ENCODE measurements at places on chromosomes 12 and 14.

DNA sequence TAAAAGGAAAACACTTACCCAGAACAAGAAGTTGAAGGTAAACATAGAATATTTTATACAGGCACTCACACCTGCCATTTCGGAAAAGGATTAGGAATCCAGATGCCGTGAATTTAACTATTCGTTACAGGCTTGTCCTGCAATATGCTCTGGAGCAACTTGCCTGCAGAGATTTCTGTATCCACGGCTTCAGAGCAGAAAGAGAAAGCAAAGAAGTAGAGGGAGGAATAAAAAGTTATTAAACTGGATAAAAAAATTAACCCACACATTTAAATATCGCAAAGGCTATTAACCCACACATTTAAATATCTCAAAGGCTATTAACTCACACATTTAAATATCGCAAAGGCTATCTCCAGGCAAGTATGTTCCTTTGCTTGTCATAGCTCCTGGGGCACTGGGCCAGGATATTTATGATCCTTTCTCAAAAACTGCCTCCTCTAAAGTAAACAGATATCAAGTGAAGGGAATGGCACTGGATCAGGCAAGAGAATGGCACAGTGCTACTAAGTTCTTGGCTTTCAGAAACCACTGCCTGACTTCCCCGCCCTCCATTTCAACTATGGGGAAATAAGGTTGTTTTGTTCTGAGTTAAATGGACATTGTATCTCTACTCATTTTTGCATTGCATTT, at the start of gene TSPAN8:
Gene TSPAN8 (minus strand): TSS at position 399 of the 633 bp plus-strand sequence. CDS start 321 bp downstream, at position 78.
- DNase-seq = no peak

- no peak for DNase-seq
Observed at GRCh38 chr12:82682326-82682725, 4.4 kb upstream of the TMTC2 start.

DNA sequence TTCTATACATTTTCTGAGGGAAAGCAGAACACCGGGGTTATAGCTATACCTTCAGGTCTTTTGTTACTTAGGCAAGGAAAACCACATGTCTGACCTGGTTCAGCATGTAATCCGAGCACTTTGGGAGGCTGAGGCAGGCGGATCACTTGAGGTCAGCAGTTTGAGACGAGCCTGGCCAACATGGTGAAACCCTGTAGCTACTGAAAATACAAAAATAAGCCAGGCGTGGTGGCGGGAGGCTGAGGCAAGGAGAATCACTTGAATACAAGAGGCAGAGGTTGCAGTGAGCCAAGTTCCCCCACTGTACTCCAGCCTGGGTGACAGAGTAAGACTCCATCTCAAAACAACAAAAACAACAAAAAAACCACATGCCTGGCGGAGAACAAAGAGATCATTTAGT, 177.6 kb downstream of the ACSS3 start:
- DNase-seq = no peak

DNA sequence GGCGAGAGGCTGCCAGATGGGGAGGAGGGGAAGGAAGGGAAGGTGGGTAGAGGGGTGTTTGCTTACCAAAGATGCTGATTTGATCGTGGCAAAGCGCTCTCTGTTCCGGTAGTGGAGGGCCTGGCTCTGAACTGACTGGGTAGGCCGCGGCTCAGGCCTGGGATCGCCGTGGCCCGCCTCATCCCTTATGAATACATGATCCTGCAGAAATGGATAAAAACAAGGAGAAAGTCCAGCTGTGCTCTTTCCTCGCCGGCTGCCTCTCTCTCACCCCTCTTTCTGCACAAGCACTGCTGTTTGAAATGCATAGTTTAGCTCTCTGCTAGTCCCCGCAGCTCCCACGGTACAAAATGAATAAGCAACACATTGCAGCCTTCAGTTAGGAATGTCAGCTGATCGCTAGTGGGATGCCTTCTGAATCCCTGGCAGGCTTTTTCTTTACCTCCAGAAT, 53.8 kb downstream of the PEBP1 start:
- peak; percentile 26 for DNase-seq

DNA sequence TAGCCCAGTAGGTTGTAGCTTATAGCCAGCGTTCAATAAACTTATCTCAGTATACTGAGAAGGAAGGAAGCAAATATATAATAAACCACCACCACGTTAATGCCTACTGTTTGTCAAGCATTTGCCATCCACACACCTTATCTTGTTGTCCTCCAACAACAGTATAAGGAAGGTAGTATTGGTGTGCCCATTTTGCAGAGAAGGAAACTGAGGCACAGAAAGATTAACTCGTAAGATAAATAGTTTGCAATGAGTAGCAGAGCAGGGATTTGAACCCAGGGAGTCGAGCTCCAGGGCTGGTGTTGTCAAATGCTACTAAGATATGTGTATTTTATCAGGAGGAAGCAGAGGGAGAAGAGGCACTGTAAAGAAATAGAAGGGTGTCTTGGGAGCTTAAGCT, 27.8 kb upstream of the FOS start:
- no peak for DNase-seq

DNA sequence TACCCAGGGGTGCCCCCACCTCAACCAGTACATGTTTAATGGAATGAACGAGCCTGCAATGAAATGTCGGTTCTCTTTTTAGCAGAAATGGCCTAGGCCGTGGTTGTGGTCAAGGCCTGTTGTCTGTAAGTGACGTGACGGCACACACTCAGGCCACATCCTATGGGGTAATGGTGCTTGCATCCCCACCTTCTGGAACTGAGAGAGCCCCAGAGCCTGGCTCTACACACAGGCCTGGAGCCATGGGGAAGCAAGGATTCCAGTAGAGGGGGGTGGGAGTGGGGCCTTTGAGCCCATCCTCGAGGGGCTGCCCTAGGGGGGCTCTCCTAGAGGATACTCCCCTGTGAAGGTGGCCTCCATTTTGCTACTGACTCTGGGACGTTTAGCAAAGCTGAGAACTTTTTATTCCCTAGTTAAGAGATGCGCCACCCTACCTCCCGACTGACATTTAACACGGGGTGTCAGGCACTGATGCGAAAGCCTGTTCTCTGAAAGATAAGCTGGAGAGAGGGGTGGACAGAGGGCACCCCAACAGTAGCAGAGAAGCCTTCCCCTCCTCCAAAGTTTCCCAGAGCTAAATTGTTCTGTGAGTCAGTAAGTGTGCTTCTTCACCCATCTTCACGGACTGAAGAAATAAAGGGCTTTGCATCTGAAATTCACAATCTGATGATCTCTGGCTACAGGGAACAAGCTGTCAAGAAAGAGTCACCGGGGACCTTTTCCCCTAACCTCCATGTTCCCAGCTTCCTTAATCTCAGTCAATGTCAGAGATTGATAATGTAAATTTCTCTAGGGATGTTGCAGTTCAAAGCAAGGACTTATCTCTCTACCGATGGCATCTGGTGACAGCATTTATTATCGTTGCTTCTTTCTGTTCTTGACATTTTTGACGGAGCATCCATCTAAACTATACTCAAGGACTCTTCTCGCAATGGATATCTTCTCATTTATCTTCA, 6.8 kb downstream of the RIN3 start:
- DNase-seq = no peak

GRCh38 chr14:58777541-58777979, 139.8 kb downstream of the DACT1 start:
- DNase-seq = no peak

DNA sequence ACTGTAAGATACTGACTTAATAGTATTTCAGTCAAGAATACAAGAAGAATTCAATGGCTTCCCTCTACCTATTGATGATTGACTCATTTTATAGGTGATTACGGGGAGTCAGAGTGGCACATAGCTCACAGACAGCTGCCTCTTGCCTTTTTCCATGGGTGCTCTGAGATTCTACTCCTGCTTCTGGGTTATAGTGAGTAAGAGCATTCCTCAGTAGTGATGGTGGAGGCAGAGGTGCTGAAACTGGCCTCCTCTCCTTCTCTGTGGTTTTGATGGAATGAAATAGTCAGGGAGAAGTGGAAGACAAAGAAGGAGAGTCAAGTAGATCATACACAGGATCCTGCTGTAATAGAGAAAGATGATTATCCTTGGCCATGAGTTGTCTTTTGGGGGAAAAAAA, 438.2 kb upstream of the FAR2 start:
- no peak for DNase-seq

DNA sequence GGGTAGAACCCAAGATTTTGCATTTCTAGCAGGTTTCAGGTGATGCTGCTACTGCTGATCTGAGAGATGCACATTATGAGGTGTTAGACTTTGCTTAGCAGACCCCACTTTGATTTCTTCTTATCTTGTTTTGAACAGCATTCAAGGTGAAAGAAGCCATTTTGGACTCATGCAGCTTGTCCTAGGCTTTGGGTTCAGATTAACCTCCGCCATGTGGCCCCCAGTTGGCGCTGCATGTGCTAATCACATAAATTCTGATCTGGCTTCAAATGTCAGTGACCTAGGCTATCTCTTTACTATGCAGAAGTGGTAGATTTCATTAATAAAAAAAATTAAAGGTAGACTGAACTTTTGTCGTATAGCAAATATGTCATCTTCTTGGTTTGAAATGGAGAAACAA, 89.8 kb upstream of the DYRK2 start:
- no peak for DNase-seq

DNA sequence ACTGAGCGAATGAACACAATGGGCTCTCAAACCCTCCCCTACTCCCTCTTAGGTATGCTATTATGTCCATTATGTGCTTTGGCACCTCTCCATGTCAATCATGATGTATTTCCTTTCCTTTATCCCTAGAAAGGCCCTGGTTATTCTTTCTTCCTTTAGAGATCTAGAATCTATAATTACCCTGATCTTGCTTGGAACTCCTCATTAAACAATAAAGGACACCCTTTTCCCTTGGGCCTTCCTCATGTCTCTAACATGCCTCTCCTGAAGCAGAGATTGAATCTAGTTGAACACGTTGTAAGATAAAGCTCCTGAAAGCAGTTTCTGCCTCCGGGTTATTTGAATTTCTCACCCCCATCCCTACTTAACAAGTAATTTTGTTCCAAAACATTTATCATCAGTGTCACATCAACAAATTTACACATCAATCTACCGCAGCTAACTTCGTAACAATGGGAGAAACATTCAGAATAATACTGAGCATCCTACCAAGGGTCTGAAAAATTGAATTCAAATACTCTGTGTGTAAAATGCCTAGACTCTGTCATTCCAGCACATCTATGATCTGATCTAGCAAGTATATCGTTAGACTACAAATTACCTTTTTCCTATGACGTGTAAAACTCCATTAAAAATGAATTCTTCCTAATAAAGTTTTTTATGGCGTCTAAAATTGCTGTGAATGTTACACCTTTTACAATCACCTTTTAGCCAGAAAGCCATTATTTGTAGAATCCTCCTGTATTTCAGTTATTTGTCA, 5.4 kb downstream of the USP44 start:
- DNase-seq = peak; percentile 48

DNA sequence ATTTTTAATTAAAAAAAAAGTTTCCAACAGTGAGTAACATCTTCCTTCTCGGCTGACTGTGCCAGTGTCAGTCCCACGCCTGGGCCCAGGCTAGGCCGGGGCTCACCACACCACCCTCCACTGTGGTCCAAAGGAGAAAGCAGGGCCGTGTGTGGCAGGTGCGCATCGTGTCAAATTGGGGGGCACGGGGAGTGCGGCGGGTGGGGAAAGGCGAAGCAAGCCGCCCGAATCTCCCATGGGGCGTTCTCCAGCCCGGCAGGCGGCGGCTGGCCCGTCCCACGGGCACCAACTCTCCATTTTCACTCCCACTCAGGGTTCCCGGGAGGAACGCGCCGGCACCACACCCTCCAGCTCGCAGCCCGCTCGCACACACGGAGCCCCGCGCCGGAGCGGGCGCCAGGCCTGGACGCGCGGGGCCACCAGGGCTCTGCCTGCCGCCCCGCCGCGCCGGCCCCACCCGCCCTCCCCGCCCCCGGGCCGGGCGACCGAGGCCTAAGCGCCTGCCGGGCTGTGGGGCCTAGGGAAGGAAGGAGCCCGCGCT, 604 bp downstream of the EEA1 start:
- DNase-seq = no peak

GRCh38 chr12:1279050-1279449, 288.0 kb downstream of the ERC1 start:
- no peak for DNase-seq

GRCh38 chr12:29700761-29701481, 82.8 kb downstream of the TMTC1 start:
- no peak for DNase-seq

- no peak for DNase-seq
Observed at GRCh38 chr12:10170216-10170615, 1.7 kb downstream of the OLR1 start.

- DNase-seq = no peak
Observed at GRCh38 chr14:91225025-91225424, 19.5 kb downstream of the GPR68 start.

GRCh38 chr14:94675036-94675435, 62.8 kb downstream of the SERPINA3 start:
- no peak for DNase-seq

- no peak for DNase-seq
Observed at GRCh38 chr12:597926-598568, 65.2 kb downstream of the NINJ2 start.

DNA sequence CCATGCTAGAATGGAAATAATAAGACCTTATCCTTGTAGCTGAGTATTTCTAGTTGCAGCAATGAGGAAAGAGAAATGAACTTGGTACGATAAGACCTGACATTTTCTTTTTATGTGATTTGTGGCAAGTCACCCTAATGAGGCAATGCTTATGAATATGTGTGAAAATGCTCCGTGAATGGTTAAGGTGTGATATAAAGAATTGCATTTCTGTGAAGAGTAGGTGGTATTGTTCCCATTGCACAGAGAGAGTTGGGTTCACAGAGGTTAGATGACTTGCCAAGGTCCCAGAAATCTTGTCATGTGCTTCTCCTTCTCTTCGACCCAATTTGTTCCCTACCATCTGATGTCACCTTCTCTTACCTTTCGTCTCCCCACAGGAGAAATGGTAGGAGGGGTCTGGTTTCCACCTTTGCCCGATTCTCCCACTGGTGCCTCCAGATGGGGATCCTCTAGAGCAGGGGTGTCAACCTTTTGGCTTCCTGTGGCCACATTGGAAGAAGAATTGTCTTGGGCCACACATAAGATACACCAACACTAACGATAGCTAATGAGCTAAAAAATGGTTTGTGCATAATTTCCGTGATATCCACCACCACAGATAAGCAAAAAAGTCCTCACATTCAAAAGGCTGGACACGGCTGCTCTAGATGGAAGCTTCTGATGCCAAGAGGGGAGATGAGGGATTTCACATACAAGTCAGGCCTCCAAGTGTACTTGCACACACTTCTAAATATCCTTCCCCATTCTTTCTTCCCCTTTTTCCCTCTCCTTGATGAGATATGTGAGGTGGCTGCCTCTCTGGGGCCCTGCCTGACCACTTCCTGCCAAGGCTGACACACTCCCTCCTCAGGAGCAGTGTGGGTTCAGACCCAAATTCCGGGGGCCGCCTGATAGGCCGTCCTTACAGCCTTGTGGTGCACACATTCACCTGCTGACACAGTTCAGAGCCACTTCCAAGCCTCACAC, 96.1 kb downstream of the PLXNC1 start:
- no peak for DNase-seq

DNA sequence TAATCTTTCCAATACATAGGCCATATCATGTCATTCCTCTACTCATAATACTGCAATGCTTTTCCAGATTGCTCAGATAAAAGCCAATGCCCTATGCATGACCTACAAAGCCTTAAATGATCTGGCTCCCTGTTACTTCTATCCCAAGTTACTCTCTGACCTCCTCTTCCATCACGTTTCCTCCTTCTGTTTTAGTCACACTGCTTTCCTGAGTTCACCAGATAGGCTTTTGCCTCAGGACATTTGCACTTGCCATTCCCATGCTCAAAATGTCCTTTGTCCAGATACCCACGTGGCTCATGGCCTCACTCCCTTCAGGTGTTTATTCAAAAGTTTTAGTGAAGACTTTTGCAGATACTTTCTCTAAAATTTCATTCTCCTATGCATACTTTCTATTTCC, 138.7 kb upstream of the PRICKLE1 start:
- no peak for DNase-seq
